Stimulated activated CD4-positive, alpha-beta T cell treated with anti-CD3 and anti-CD28 coated beads, Interleukin-2, amount 100 ng/mL, for 4 hours (primary cell): ENCODE measurements at places on chromosomes 2 and 18.

GRCh38 chr2:132969371-132969985 lies 299.5 kb upstream of the LYPD1 start:
- no peak for DNase-seq

DNA sequence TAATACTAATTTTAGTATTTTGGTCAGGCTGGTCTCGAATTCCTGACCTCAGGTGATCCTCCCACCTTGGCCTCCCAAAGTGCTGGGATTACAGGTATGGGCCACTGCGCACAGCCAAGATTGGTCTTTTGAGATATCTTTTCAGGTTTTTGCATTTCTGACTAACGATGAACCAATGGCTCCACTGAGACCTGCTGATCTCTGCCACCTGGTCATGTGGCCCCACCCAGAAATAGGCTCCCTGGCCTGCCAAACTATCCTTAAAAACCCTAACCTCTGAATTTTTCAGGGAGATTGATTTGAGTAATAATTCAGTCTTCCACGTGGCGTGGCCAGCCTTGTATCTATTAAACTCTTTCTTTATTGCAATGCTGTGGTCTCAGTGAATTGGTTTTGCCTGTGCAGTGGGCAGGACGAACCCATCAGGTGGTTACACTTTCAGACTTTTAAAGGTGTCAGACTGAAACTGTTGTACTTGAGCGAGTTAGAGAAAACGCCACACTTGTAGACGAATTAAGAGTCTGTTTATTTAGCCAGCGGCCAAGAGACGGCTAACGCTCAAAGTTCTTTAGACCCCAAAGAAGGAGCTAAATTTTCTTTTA lies 85.8 kb upstream of the MSH6 start:
- no peak for DNase-seq

DNA sequence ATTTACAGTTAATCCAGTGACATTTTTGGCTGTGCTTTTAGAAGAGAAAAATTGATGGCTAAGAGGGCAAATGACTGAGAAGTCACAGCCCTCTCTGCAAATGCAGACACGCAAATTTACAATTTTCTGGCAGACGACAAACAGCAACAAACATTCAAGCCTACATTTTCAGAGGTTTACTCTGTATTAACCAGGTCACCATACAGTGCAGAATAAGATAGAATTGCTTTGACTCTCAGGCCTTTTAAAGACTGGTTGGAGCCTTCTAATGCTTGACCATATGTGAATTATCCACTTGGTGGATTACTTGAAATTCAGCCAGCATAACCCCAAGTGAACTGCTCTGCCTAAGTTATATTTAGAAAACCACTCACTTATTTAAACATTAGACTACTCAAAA lies 280.9 kb upstream of the STON1 start:
- DNase-seq: no peak

- DNase-seq: no peak
Observed at GRCh38 chr2:74077636-74078035, 70.1 kb downstream of the BOLA3 start.

DNA sequence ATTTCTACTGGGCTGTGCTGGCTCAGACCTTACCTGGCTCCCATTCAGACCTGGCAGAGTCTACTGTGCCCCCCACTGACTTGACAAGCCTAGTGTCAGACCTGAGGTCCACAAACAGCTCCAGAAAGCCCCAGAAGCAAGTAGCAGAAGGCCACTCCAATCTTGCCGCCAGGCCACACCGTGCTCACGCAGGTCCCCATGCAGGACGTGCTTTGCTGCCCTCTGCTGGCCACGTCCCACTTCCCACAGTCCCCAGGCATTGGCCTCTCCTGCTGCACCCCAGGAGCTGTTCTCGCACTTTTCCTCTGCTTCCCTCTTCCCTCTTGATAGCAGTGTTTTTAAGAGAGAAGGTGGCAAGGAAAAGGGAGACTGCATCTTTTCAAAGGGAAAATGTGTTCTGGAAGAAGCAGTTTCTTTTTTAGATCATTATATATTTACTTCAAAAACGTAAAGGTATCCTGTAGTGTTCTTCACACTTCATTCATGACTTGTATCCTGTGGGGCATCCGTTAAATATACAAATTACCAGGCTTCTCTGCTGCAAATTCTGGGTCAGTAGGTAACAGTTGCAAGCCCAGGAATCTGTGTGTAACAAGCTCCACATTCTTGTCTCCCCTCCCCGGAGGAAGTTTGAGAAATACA lies 81.4 kb upstream of the PAPOLG start:
- DNase-seq: peak; percentile 55

DNA sequence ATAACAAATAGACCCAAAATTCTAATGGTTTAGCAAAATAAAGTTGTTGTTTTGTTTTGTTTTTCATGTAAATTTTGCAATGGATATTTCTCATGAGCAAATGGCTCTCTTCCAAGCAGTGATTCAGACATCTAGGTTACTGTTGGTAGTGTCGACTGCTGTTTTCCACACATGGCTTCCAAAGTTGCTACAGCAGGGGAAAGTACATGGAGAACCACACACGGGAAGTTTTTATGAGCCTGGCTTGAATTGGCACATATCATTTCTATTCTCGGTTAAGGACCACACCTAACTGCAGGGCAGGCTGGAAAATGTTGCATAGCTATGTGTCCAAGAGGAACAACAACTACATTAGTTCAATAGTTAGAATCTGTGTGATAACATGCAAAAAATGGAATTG lies 262.1 kb downstream of the GALNT13 start:
- no peak for DNase-seq

DNA sequence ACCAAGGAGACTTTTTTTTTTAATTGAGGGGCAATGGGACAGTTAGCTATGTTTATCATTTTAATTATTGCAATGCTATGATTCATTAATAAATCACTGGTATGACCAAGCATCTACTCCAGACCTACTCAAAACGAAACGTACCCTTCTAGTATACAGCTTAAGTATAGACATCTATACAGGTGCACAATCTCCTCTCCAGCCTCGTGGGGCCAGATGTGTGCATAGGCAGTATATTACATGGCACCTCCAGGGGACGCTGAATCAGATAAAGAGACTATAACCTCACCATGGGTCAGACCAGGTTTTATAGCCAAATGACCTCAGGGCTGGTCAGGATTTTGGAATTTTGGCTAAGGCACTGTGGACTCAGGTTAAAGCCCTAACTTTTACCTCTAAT lies 86.6 kb downstream of the SS18 start:
- no peak for DNase-seq

- no peak for DNase-seq
Observed at GRCh38 chr18:43863180-43863579, 585.9 kb upstream of the SYT4 start.

GRCh38 chr2:144830543-144830942 lies 310.6 kb upstream of the ZEB2 start:
- DNase-seq: no peak

DNA sequence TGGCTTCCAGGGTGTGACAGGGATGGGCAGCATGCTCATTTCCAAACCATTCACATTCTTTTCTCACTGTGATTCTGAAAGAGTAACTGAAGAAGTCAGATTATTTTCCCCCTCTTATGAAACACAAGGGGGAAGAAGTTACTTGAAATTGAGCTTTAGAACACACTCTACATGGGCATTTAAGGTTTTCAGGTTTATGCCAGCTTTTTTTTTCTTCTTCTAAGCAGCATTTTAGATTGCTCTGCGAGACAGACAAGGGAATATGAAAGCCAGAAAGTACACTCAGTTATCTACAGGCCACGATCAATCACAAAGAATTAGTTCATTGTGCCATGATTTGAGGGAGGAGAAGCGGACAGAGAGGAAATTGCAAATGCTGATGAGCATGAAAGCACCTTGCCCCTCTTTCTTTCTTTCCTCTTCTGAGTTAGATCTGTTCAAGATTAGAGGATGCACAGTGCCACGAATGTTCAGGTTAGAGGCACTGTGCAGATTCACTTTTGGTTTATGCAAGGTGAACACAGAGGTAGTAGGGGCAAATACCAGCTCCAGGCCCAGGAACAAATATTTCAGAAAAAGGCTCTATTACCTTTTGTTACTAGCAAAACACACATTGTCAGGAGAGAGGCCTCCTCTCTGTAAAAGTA lies 49.2 kb downstream of the CXCR4 start:
- DNase-seq: no peak

GRCh38 chr2:240227538-240228428 lies 87.3 kb upstream of the OTOS start:
- DNase-seq: no peak

GRCh38 chr18:11775436-11776174 lies 75.6 kb upstream of the CHMP1B start:
- no peak for DNase-seq

GRCh38 chr2:234564699-234565098 lies 67.8 kb upstream of the ARL4C start:
- DNase-seq: no peak

DNA sequence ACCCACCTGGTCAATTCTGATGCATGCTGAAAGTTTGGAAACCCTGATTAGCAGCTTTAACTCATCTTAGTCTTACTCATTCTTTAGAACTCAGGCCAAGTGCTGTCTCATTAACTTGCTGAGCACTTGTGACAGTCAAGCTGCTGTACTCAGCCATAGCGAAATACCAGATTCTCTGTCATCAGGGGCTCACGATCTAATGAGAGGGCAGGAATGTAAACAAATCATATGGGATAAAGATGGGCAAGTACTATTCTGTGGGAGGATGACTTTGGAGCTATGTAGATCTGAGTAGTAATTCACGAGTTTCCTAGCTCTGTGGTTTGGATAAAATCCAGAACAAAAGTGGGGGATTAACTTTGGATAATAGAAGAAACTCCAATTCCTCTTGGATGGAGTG lies 376.6 kb downstream of the HRH4 start:
- DNase-seq: no peak

DNA sequence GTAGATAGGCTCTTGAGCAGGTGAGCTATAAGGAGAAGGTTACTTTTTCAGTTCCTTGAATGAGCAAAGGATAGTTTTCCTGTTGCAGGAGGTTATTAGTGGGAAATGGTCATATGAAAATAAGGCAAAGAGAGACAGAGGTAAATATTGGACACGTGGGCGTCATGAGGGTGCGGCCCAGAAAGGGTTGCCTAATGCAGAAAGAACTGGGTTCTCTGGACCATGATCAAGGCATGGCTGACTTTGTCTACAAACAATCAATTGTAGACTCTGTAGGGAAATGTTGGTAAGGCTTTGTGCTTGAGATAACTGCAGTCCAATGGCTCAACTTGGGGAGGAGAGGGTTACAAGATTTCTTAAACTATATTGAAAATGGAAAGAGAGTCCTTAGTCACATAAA lies 585.8 kb downstream of the BCL11A start:
- no peak for DNase-seq
